ENCODE measurements at places on chromosomes 11 and 22.

GRCh38 chr11:1125803-1126202 lies 31.9 kb upstream of the MUC5AC start:
- no peak for DNase-seq

GRCh38 chr11:41201156-41201555 lies 258.3 kb downstream of the LRRC4C start:
- no peak for DNase-seq

GRCh38 chr11:11608783-11609232 lies 13.0 kb downstream of the GALNT18 start:
- no peak for DNase-seq

- no peak for DNase-seq
Measured at GRCh38 chr11:115217726-115218311, 286.4 kb downstream of the CADM1 start.

GRCh38 chr11:17736930-17737817 lies 2.6 kb downstream of the KCNC1 start:
- no peak for DNase-seq

- DNase-seq: no peak
Measured at GRCh38 chr11:12150831-12151382, 40.5 kb downstream of the MICAL2 start.

GRCh38 chr22:32423664-32424063 lies 11.6 kb upstream of the RTCB start:
- DNase-seq: no peak

GRCh38 chr11:72719144-72719543 lies 33.1 kb downstream of the ARAP1 start:
- DNase-seq: peak; percentile 45

GRCh38 chr22:43174941-43175531 lies 11.9 kb downstream of the TTLL12 start:
- no peak for DNase-seq

DNA sequence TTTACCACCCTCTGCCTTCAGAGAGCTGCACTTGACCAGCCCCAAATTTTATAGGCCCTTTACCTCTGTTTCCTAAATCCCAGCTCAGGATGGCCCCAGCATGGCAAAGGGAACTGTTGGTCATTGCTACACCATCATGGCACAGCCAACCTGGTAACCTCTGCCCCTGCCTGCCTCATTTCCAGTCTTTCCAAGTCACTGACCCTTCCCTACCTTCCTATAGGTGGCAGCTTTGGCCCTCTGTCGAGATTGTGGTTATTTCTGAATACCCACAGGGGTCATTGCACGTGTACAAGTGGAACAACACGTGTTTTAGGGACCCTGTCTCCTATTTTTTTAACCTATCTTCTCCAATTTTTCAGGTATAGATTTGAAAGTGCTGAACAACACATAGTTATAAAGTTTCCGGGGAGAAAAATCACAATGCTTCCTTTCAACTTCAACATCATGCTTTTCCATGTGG lies 2.8 kb downstream of the GALNT18 start:
- DNase-seq: no peak

- no peak for DNase-seq
Measured at GRCh38 chr11:117980280-117980679, 5.9 kb upstream of the IL10RA start.

DNA sequence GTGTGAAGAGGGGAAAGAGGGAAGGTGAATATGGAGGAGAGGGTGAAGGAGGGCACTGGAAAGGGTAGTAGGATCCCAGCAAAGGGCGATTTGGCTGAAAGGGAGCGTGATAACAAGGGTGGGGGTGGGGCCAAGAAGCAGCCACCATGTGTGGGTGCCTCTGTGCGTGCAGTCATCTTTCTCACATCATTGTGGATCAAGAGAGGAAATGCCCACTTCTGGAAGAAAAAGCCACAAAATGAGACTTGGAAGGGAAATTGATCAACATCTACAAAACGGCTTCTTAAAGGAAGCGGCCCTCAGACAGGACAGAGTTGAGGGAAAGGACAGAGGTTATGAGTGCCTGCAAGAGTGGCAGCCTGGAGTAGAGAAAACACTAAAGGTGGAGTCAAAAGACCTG lies 1.2 kb upstream of the CXCR5 start:
- DNase-seq: no peak

- no peak for DNase-seq
Measured at GRCh38 chr11:46364791-46365190, 16.7 kb upstream of the MDK start.

- no peak for DNase-seq
Measured at GRCh38 chr11:110757962-110758755, 45.9 kb upstream of the ARHGAP20 start.

- DNase-seq: no peak
Measured at GRCh38 chr11:15199693-15200092, 85.0 kb downstream of the INSC start.

DNA sequence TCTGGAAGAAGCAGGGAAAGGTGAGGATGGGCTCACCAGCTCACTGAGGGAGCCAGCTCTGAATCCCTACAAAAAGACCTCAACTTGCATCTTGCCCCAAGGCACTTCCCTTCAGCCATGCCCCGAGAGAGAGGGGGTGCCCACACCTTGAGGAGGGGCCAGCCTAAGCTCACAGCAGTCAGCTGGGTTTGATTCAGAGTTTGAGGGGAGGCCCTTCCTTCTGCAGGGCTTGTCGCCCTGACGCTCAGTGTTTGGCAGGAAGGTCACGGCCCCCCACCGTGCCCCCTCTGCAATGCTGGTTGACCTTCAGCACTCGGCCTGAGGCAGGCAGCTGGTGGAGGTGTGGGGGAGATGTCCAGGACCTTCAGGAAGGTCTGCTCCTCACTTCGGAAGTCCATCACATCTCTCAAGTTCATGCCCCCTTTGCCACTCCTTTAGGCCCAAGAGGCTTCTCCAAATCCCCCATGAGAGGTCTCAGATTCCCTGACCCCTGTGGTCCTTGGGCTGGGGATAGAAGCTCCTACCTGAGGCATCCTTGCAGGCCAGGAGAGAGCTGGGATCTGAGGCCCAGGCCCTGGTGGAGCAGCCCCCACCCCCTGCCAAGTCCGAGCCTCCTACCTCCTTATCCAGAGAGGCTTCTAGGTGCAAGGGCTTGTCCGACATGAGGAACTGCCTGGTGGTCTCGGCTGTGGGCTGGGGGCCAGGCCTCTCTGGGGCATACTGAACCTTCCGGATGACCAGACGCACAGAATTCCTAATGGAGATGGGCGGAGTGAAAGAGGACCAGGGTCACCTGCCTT lies 37.6 kb downstream of the TPBGL start:
- DNase-seq: no peak

- no peak for DNase-seq
Measured at GRCh38 chr11:35951680-35952079, 7.8 kb downstream of the LDLRAD3 start.

DNA sequence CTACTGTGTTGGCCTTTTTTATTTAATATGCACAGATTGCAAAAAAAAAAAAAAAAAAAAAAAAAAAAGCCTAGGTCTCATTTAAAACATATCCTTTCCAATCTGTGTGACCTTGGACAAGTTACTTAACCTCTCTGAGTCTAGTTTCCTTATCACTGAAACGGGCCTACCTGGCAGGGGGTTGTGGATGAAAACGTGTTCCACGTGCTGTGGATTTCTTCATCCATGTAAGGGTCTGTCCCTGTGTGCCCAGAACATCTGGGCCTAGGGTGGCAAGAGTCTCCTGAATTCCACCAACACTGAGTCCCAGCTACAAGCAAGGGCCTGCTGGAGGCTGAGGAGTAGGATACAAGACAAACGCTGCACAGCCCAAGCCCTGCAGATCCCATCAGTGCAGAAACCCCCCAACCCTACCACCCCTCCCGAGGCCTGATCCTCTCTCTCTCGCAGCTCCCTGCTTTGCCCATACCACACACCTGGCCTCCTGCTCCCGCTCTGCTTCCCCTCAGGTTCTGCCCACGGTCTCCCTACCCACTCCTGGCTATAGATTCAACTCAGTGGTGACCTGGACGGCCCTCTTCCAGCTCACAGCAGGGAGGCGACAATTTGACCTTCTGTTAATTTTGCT lies 4.7 kb upstream of the GNAZ start:
- no peak for DNase-seq

DNA sequence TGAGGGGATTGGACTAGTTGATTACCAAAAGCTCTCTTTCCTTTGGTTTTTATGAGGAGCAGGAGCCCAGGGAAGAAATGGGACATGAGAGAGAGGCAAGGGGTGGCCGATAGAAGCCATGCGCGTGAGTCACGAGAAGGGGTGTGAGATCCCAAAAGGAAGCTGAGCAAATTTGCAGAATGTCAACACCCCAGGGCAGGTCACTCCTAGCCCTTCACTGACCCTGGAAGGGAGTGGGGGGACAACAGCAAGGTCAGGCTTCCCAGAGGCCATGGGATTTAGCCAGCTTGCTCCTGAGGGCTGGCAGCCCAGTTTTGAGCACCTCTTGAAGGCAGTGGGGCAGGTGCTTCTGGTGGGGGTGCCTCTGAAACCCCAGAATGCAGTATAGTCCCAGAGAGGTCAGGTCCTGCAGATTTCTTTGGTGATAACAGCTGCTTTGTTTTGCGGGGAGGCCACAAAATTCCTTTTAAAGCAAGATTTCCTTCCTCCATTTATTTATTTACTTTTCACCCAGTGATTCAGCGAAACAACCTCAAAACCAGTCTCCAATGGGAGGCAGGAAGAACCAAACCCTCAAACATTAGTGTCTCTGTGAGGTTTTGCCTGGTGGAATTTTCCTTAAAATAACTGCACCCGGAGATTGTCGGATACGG lies 40.1 kb upstream of the TIMP3 start:
- DNase-seq: no peak

DNA sequence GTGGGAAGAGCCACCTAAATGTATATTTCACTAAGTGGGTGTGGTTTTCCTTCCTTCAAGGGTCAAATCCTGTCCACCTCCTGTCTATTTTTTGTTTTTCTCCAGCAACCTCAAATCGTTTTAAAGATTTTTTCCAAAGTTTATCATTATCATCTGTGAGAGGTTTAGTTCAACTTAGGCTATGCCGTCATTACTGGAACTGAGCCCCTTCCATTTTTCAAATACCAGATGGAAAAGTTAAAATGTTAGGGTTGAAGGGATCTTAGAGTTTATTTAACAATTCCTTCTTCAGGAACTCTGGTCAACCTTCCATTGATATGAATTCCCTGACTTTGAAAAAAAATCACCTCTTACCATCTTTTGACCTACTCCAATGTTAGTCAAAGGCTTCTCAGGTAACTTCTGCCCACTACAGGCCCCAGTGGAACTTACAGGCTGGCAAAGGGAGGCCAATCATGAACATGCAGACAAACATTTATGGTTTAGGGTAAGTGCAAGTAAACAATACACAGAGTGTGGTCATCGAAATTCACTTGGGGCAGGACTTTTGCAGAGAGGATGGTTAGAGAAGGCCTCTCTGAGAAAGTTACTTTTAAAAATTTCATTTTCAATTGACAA lies 45.2 kb downstream of the SYN3 start:
- DNase-seq: no peak

DNA sequence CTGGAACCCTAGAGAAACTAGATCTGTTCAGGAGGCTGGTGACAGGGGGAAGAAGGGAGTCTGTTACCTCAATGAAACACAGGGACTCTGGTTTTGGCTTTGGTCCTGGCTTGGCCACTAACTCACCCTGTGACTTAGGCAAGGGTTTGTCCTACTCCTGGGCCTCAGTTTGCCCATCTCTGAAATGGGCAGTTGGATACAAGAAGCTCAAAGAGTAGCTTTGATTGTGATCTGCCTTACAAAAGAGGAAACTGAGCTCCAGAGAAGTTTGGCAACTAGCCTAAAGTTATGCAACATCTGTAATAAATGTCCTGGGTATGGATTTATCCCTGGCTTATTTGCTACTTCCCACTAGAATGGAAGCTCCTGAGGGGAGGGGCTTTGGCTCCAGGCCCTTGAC lies 24.0 kb upstream of the LMO1 start:
- DNase-seq: no peak

GRCh38 chr11:76664578-76665061 lies 5.9 kb downstream of the LRRC32 start:
- peak; percentile 25 for DNase-seq

GRCh38 chr11:65499713-65500386 lies 1.0 kb downstream of the MALAT1 start:
- DNase-seq: no peak

DNA sequence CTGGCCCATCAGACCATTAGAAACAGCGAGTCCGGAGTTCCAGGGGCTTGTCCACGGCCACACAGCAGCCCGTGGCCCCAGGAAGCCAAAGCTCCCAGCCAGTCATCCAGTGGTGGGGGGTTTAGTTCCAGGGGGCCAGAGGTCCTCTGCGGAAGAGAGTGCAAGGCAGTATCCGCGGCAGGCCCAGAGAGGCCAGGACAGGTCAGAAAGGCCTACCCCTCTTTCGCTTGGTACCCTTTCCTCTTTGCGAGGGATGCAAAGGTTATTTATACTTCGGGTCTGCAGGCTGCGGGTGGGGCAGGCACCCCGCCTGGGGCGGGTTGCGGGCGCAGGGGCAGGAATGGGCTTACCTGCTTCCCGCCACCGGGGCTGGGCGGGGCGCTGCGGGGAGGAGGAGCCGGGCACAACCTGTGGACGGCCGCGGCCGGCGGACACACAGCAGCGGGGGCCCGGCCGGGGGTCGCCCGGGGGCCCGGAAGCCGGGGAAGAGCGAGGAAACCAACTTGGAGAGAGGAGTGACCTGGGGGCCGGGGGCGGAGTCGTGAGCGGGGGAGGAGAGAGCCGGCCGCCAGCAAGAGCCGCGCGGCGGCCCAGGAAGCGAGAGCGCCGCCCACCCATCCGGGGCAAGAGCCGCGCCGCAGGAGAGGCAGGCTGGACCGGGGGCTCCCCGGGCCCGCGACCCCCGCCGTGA lies at the start of gene SH3BP1:
TSS of gene SH3BP1 (plus strand) at position 600 of the 691 bp plus-strand sequence. CDS start 119 bp downstream, outside the sequence.
- DNase-seq: peak; percentile 65

DNA sequence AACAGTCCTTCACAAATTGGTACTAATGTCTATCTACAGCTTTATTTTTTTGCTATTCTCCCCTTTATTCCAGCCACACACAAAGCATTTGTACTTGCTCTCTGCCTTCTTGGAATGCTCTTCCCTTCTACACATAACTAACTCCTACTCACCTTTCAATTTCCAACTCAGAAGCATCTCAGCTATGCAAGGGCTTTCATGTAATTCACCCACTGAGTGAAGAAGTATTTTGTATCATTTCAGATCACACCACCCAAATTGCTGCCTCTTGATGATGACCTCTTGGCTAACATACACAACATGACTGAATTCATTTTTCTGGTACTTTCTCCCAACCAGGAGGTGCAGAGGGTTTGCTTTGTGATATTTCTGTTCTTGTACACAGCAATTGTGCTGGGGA lies at the start of gene OR4X2:
TSS of gene OR4X2 (plus strand) at position 301 of the 400 bp plus-strand sequence. CDS start at position 301, 0 bp downstream.
- DNase-seq: no peak

DNA sequence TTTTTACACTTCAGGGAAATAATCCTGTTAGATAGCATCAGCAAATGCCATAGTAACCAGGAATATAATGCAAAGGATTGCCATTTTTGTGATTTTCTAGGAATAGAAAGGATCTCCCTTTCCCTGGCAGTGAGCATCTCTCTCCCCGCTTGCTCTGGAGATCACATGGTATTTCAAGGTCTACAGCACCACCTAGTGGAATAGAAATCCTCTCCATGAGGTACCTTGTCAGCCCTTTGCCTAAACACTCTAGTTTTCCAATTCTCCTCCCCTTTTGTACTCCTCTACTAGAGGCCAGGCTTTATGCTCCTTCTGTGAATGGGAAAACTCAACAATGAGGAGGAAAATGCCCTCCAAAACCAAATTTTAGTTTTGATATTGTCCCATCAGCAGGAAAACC lies 78.4 kb downstream of the XRRA1 start:
- DNase-seq: peak; percentile 19

Data from immature natural killer cell (primary cell).